ENCODE measurements at places on chromosomes 2 and 18. TPM values are rescaled to one million over a fixed set of nuclear protein-coding genes. Genes with fewer than 3 reads are reported as not detected.

Gene HOXD9
- 1.9 TPM for total RNA-seq

Gene COPS9
- total RNA-seq, result 18.5 TPM

Gene MYCN
- total RNA-seq, result 2.2 TPM

Gene PRKAG3
- not detected for total RNA-seq

Gene CCDC74B
- total RNA-seq, result 1.7 TPM

- no peak for DNase-seq
Measured at GRCh38 chr2:193806088-193806774, 1611.5 kb upstream of the TMEFF2 start.

DNA sequence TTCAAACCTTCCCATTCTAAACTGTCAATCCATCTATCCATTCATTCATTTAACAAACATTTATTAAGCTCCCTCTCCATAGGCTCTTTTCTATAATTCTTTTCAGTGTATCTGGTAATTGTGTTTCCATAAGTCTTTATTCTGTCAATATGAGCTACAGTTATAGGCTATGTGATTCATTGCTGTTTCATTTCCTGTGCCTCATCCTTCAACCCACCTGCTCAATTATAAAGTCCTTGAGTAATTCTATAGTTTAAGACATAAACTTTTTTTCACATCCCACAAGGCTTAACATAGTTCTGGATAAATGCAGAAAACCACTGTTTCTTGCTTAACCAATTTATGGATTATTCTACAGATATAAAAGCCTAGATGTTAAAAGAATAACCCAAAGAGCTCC is 84.2 kb upstream of the PIK3C3 start:
- no peak for DNase-seq

- DNase-seq, result no peak
Measured at GRCh38 chr2:113879457-113879856, 10.4 kb upstream of the ACTR3 start.

DNA sequence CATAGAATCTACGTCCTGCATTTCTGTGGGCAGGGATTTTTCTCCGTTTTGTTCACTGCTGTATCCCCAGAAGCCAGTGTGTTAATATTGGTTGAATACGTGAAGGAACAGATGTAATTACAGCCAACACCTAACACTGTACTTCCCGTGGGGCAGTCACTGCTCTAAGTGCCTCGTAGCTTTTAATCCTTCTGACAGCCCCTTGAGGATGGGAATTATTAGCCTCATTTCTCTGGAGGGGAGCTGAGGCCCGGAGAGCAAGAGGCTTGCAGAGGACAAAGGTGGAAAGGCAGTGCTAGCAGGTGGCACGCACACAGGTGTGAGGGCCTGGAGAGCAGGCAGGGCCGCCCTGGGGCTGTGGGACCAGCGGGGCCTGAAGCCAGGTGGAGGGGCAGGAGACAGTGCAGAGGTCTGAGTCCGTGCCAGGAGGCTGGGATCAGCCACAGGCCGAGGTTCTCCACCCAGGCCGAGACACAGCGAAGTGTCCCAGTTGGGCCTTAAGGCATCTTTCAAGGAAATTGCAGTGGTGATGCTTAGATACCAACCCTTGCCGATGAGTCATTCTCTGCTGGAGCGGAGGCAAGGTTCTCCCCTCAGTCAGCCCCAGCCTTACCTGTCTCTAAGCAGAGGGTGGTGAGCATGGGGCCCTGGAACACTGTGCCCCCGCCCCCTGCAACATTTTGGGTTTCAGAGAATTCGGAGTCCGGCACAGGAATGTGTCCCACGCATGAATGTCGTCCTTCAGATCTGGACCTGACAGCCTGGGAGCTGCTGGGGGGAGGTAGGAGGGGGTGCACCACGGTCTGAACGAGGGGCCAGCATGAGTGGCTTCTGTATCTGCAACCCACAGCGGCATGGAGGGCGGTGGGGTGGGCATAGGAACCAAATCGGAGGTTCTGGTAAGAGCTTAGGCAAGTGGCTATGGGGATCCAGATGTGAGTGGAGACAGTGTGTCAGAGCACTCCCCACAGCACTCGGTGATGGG is 122.6 kb downstream of the GBX2 start:
- no peak for DNase-seq

DNA sequence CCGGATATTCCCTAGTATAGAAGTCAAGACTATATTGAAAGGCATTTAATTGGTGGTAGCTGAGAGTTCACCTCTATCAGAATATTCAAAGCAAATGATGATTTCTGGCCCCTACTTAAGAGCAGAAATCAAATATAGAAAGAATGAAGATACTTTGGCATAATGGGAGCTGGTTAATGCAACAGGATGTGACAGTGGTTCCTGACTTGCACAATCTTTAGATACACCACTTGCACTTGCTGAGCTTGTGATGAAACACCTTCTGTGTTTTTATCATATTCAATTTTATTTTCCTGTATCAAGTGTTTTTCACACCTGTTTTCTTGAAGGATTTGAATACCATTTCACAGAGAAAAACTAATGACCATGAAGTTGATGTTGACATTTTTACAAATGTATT is 124.1 kb upstream of the CDH19 start:
- no peak for DNase-seq

DNA sequence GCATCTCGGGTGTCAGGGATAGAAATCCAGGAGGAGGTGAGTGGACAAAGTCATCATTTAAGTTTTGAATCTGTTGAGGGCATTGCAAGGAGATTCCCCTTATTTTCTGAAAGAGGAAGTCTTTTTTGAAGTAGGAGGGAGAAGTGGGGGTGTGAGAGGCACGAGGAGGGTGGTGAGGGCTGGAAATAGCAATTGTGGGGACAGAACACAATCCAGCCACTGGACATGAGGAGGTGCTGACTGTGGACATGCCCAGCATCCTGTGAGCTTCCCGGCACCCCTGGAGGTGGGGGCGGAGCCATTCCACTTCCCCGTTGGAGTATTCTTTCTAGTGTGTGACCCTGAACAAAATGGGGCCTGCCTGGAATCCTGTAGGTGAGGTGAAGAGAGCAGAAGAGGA is 310.7 kb upstream of the EPAS1 start:
- DNase-seq, result no peak

GRCh38 chr2:27687232-27687631 is 23.5 kb downstream of the SLC4A1AP start:
- DNase-seq, result no peak

Data from umbilical cord (tissue), 2 donors.